RKO (cell line): ENCODE measurements at places on chromosomes 5 and 9.

DNA sequence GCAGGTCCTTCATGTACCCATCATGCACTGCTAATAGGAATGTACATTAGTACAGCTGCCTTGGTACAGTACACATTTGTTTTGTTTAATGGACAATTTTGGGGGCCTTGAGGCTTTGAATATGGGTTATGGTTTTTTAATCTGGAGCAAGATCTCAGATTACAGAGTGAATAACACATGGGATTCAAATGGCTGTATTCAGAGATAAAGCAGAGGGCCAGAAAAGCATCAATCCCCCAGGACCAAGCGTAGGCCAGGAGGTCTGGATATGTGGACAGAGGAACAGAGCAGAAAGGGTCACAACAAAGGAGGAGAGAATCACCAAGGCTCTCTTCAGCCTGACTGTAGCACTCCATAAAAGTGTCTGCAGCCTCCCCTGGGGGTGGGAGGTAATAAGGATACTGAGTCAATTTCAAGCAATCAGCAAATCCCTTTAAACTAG lies 47.7 kb upstream of the STK32A start:
- no peak for DNase-seq

DNA sequence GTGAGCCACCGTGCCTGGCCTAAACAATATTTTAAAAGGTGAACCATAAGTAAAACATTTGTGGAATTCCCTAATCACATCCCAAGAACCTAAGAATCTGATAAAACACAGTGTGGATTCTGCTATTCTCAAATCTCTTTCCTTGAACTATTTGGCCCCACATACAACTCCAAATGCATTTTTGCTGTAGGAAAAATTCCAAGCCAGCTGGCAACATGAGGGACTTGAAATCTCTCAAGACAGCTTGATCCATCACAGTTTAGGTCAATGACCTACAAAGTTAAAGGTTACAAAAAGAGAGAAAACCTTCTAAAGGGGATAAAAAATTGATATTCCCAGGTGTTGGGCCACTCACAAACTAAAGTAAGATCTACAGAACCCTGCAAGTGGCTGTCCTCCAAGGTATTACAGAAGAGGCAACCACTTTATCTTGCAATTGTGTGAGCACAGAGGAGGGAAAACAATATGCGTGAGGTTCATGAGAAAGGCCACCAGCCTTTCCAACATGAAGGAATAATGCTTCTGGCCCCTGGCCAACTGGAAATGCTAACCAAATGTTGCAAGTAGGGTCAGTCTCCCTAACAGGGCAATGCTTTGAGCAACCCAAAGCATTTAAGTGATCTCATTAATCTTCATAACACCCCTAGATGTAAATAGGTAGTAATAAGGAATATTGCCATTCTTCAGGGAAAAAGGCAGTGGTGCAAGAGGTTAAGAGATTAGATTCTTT lies 221.4 kb downstream of the SEMA5A start:
- DNase-seq: no peak

DNA sequence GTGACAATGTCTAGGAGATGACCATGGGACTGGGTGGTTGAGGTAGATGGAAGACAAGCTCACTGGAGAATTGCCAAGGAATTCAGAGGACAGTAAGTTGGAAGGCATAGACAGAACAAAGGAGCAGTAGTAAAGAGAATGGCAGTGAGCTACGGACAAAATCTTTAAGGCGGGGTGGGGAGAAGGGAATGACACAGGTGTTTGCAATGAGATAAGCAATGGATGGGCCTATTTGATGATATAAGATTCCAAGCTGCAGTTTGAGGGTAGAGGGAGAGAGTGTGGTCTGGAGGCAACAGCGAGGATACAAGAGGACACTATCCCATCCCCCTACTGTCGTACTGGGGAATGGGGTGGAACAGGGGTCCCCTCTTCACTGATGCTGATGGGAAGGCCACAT lies 14.4 kb downstream of the PTTG1 start:
- no peak for DNase-seq

DNA sequence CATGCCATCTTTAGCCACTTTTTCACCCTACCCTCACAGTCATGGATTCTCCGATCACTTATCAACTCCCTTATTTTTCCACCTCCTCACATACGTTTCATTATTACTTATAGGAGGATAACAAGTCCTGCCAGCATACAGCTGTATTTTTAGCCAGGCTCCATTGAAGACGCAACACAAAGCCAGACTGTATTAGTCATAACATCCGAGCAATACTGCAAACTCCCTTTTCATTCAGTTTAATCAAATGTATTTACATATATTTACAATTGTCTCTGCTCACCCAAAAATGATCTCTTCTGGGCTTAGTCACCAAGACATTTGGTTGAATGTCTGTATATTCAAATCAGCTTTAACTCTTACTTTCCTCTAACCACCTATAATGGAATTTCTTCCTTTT lies 126.4 kb upstream of the PRLR start:
- DNase-seq: no peak

DNA sequence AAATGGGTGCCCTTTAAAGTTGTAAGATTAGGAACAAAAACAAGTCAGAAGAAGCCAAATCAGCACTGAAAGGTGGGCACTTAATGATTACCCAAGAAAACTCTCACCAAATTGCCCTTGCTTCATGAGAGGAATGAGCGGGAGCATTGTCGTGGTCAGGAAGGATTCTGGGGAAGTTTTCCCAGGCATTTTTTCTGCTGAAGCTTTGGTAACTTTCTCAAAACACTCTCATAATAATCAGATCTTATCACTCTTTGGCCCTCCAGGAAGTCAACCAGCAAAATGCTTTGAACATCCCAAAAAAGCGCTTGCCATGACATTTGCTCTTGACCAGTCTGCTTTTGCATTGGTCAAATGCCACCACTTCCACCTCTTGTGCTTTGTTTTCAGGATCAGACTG lies 10.4 kb upstream of the PCDHGC3 start:
- DNase-seq: no peak

GRCh38 chr9:107123389-107123788 lies 159.7 kb upstream of the RAD23B start:
- DNase-seq: no peak

DNA sequence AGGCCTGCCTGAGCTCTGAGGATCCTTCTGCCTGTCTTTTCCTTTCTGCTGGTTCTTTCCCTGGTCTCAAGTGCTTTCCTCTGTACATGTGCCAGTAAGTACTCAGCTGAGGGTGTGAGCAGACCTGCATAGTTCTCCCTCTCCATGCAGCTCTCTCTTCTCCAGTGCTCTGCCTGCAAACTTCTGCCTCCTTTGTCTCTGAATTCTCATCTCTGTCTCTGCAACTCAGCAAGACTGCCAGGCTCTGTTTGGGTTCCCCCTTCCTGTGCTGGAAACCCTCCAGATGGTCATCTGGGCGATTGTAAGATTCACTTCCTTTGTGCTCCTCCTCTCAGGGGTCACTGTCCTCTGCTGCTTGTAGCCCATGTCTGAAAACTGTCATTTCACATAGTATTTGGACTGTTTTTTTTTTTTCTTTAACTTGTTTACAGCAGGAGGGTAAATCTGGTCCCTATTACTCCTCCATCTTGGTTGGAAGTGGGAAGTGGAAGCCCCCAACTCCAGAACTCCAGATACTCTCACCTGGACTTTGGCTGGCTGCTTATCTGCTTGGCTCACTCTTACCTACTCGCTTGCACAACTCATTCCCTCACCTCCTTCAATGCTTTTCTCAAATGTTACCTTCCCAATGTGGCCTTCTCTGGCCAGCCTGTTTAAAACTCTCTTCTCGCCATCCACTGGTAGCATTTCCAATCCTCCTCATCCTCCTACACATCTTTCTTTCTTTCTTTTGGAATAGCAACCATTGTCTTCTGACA lies 175.3 kb upstream of the TBC1D2 start:
- DNase-seq: no peak

GRCh38 chr9:125280945-125281344 lies 19.3 kb downstream of the GAPVD1 start:
- no peak for DNase-seq

- DNase-seq: no peak
These were observed 56.0 kb upstream of the RASA1 start for GRCh38 chr5:87211676-87212075.
